ENCODE measurements at places on chromosomes 5 and 9.

DNA sequence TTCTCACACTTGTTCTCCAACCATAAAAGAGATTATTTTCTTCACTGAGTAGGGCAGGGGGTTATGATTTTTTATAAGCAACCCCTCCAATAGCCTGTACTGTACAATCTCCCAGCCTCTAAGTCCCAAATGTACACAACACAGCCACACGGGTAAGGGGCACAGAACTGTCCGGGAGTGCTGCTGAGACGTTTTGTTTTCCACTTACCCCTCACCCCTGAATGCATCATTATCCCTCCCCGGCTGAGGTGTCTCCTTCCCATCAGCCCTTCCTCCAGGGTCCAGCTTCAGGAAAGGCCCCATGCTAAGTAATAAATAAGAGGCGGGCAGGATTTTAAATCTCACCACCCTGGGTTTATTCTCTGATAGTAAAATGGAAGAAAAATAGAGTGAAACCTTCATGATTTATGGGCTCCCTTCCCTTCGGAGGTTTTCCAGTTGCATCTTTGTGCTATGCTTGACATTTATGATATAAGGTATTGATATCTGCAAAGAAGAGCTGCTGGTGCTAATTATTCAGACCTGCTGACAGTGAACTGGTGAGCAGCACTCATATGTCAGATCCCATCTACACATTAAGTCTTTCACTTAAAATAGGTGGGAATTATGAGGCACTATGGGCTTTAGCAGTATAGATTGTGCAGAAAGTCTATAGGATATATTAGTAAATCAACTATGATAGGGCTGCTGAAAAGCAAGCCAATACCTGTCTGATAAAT, 67.2 kb upstream of the MEGF10 start:
- DNase-seq: no peak

GRCh38 chr5:32159328-32160072, 14.6 kb downstream of the GOLPH3 start:
- no peak for DNase-seq

DNA sequence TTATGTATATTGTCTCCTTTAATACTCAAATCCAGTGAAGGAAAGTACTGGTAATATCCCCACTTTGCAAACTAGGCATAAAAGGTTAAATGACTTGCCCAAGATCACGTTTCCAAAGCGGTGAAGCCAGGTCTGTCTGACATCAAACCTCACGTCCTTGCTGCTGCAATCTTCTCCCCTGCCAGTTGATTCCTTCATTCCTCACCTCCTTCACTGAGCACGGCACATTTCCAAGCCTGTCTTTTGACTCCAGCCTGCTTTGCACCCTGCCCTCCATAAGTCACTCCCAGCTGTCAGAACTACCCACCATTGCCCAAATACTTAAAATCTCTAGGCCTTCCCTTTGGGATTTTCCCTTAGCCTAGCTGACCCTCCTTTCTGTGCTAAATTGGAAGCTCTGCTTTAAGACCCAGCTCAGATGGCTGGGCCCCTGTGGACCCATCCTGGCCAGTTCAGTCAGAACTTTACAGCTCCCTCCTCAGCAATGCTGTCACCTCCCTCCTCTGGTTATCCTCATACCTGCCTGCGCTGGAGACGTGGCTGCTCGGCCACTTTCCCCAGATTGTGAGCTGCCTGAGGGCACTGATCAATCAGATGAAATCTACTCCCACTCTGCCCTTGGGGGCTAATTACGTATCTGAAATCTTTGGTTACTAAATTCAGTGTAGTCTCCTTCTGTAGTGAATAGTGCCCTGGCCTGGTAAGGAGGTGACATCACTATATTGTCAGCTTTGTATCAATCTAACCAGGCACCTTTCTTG, 51.2 kb downstream of the SLC36A1 start:
- DNase-seq: no peak

DNA sequence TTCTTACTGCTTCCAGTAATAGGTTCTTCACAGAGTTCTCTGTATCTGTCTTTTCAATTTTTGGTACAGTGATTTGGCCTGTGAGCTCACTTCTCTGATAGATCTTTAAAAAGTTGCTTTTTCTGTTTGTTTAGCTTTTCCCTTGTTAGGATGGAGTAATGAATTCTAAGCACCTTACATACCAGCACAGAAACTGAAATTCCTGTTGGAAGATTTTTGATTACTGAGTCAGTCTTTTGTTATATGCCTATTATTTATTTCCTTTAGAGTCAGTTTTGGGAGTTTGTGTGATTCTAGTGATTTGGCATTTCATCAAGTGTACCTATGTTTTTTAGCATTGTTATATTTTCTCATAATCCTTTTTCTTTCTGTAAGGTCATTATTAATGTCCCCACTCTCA, 37.6 kb upstream of the IPPK start:
- DNase-seq: no peak

DNA sequence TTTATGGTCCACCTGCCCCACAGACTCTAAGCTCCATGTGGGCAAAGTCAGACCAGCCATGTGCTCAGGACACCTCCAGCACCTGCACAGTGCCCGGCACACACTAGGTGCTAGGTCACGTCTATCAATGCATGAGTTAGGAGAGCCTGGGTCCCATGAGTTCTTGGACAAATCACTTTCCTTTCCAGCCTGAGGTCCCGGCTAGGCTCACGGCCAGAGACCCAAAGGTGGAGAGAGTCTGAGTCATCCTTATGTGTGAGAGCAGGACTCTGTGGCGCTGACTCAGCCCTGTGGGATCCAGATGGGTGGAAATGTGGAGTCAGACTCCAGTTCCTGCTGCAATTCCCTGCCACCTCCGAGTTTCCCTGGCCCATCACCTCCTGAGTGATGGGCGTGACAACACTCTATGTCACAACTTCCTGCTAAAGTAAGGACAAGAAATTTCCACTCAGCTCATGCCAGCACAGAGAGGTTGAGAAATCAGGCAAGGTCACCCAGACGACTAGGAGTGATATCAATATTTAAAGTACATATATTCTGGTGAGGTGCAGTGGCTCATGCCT, 2.5 kb upstream of the ST6GALNAC4 start:
- no peak for DNase-seq

GRCh38 chr5:64074533-64074932, 91.1 kb upstream of the RNF180 start:
- DNase-seq: no peak

DNA sequence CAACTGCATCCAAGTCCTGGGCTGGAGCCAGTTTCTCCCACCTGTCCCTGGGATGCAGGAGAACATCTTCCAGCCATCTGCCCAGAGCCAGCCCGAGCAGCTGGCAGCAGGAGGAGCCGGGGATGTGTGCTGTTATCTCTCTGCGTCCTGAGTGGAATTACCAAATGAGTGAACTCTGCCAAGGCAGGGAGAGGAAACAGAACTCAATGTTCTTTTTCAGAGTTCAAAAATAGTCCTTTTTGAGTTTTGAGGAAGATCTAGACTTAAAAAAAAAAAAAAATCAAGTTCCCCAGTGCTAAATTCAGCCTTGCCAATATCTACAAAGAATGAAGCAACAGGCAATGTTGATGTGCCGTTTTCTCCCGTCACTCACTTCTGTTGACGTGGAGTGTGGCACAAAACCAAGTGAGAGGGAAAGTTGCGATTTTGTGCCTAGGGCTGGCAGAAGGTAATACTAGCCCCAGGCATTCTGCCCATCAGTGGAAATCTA, 56.2 kb downstream of the TMOD1 start:
- DNase-seq: peak; percentile 47

GRCh38 chr9:95078939-95079338, 238.6 kb downstream of the FANCC start:
- no peak for DNase-seq

GRCh38 chr9:112784020-112784785, 33.6 kb downstream of the SNX30 start:
- DNase-seq: no peak

DNA sequence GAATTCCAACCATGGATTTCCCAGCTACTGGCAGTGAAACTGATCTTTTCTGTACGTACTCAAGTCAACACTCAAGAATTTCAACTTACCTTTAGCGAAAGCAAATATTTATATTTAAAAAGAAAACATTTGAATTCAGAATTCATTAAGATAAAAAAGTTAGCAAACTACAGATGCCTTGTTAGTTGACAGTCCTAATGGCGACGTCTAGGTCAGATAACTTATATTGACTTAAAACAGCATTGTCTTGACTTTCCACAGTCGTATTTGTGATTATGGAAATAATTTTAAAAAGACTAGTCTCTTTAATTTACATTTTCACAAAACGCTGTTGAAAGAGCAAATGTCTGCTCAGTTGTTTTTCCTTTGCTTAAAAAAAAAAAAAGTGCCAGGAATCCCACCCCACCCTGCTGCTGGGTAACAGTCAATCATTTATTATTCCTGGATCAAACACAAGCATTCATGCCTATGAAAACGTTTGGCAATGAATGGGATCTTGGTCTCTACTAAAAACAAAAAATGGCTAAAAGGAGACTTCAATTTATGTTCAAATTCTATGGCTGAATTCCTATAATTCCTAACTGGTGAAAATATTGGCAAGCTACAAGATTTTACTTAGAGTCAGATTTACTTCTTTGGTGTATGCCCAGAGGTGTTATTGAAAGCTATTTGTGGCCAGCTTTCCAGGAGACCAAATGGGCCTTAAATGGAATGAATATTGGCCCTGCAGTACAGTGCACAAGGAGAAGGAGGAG, 22.0 kb downstream of the OR2S2 start:
- no peak for DNase-seq

- no peak for DNase-seq
Measured at GRCh38 chr5:154782812-154783592, 27.8 kb downstream of the LARP1 start.

GRCh38 chr5:143931476-143931875, 119.5 kb downstream of the HMHB1 start:
- DNase-seq: no peak

- DNase-seq: no peak
Measured at GRCh38 chr5:6431214-6432195, 17.2 kb upstream of the UBE2QL1 start.

DNA sequence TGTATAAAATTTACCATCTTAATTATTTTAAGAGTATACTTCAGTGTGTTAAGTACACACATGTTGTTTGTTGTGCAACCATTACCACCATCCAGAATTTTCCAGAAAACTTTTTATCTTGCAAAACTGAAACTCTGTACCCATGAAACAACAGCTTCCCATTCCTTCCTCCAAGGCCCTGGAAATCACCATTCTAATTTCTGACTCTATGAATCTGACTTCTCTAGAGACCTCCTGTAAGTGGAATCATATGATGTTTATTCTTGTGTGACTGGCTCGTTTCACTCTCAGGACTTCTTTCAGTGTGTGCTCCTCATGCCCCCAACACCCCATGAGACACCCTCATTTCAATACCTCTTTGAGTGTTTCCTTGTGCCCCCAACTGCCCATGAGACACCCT, 60.4 kb upstream of the COL15A1 start:
- DNase-seq: no peak

- DNase-seq: no peak
Measured at GRCh38 chr5:106290841-106291240, 1379.9 kb downstream of the EFNA5 start.

DNA sequence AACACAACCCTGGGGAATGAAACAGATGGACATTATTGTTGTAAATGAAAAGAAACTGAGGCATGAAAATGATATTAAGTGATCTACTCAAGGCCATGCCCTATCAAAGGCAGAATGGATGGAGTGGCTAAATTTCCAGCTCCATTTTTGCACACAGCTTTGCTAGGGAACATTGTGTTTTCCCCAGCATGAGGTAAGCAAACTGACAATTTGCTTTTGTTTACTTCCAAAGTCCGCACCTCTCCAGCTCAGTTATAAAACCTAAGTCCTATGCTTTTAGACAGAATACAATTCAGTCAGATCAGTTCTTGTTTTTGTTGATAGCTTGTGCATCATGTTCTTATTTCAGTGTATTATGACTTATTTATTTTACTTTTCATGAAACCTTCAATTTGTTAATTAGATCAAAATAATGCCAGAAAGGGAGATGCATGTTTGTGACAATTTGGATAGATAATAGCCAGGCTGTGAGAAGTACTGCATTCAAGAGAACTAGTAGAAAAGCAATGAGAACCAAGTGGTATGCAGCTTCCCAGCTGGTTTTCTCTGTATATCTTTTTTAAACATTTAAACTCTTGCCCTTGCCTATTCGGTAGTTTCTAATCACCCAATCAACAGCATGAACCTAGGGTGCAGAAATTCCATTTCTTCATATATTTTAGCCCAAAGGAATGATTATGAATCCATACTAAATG, 380.8 kb downstream of the SPATA31D1 start:
- no peak for DNase-seq

All from nucleus accumbens (tissue), 56 donors.